Upper lobe of right lung (tissue), 1 donor: ENCODE measurements at places on chromosomes 11 and 22. TPM values are rescaled to one million over a fixed set of nuclear protein-coding genes. Genes with fewer than 3 reads are reported as not detected.
A peak's percentile ranks its signal among the peaks of the same experiment; 100 is the strongest.

Gene PHETA2
- 15.4 TPM for total RNA-seq

DNA sequence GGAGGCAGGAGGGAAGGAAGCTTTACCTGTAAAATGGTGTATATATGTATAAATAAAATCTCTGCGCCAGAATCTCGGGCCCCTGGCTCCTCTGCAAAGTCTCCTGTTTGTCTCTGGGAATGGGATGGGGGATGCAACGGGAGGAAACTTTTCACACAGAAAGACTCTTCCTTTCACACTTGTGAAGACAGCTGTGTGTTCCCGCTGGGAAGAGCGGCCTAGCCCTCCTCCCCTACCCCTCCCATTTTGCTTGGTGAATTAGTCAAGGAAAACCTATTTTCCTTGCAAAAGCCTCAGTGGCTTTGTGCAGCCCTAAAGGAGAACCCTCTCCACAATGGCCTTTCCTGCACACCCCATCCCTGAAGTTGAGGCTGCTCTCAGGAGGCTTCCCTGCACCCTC lies 9.4 kb upstream of the IGF2 start:
- no peak overlapping the region for H3K4me3 ChIP-seq
- DNase-seq = no peak
- H3K36me3 ChIP-seq = no peaks in the 10 kb centered on the region

DNA sequence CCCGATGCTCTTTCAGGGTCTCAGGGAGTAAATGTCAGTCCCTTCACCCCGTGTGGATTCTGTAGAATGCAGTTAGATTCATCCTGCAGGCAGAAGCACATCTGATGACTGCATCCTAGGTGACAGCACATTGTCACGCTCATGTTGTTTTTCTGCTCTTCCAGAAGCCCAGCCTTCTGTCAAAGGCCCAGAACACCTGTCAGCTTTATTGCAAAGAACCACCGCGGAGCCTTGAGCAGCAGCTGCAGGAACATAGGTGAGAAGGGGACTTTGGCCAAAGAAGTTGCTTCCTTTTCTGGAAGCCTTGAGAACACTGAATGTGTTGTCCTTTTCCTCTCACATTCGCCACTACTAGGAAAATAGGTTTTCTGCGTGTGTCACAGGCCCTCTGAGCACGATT lies 43.7 kb downstream of the PPP2R1B start:
- H3K4me3 ChIP-seq = no peak overlapping the region
- no peak overlapping the region for H3K27ac ChIP-seq

DNA sequence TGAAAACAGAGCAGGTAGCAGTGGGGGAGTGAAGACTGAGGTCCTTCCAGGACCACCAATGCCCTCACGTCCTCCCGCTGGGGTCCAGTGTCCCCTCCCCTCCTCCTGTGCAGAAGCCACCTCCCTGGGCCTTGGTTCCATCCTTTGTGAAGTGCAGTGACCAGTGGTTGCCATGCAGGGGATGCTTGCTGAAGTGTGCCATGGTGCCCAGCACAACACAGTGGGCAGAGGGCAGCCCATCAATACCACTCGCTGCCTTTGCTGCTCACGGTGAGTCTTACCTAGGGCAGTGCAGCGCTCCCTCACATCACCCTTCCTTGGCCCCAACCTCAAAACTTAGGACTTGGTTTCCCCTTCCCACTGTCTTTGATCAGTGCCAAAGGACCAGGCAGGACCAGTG lies 12.9 kb downstream of the MYEOV start:
- DNase-seq = peak; percentile 31
- peaks cover 15% of the 10 kb centered on the region for H3K4me1 ChIP-seq
- no peak overlapping the region for H3K27ac ChIP-seq
- no peaks in the 10 kb centered on the region for H3K36me3 ChIP-seq
- no peaks in the 10 kb centered on the region for H3K27me3 ChIP-seq
- H3K4me3 ChIP-seq = no peak overlapping the region

- H3K27me3 ChIP-seq = peaks cover 11% of the 10 kb centered on the region
- peaks cover 48% of the 10 kb centered on the region for H3K36me3 ChIP-seq
- no peak overlapping the region for H3K27ac ChIP-seq
- peaks cover 37% of the 10 kb centered on the region for H3K4me1 ChIP-seq
- H3K4me3 ChIP-seq = no peak overlapping the region
- DNase-seq = no peak
Observed at GRCh38 chr11:61297746-61298145, 2.6 kb upstream of the VWCE start.

DNA sequence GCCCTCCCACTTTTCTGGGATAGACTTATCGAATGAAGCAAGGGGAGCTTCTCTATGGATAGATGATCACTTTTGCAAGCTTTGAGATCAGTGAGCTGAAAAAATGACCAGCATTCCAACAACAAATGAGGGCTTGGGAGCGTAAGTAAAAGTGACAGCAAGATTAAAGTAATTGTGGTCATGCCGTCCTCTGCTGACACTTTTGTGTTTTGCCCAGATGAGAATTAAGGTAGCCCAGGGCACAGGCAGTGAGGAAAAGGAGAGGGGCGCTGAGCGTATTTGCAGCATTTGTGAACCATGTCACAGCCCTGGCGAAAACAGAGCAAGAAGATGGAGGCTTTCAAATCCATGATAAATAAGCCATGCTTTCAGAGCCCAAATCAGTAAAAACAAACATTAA lies 24.6 kb upstream of the TMA7B start:
- H3K27me3 ChIP-seq = peaks cover 51% of the 10 kb centered on the region
- no peaks in the 10 kb centered on the region for H3K36me3 ChIP-seq
- DNase-seq = no peak
- H3K4me1 ChIP-seq = no peaks in the 10 kb centered on the region

GRCh38 chr11:24688981-24689380 lies 192.1 kb downstream of the LUZP2 start:
- no peaks in the 10 kb centered on the region for H3K4me1 ChIP-seq
- no peaks in the 10 kb centered on the region for H3K27me3 ChIP-seq
- H3K27ac ChIP-seq = no peak overlapping the region
- no peaks in the 10 kb centered on the region for H3K36me3 ChIP-seq

DNA sequence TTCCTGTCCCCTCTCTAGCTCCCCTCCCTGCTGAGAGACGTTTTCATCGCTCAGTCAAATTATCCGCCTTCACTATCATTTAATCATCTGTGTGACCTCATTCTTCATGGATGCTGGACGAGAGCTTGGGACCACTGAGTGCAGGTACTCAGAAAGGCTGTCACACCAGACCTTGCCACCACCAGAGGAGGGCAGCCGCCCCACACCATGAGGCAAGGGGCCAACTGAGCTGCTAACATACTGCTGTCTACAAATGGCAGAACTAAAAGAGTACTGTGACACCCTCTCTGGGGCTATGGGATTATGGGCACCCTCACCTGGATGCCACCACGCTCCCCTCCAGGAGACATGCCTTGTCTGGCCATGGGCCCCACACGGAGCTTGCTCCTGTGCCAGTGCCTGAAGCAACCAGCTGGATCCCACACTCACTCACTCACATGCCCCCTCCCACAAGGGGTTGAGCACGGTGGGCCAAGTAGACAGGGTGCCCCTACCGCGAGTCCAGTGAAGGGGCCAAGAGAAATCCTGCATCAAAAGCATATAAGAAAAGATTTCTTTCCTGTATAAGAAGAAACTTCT lies 670.0 kb upstream of the CCDC90B start:
- H3K27me3 ChIP-seq = no peaks in the 10 kb centered on the region
- no peaks in the 10 kb centered on the region for H3K4me1 ChIP-seq
- no peak for DNase-seq
- H3K36me3 ChIP-seq = no peaks in the 10 kb centered on the region

- H3K36me3 ChIP-seq = no peaks in the 10 kb centered on the region
- peak overlapping the region; percentile 63 for H3K27ac ChIP-seq
- H3K27me3 ChIP-seq = no peaks in the 10 kb centered on the region
- no peak overlapping the region for H3K4me3 ChIP-seq
Observed at GRCh38 chr11:73322382-73323306, 14.6 kb downstream of the ARHGEF17 start.

DNA sequence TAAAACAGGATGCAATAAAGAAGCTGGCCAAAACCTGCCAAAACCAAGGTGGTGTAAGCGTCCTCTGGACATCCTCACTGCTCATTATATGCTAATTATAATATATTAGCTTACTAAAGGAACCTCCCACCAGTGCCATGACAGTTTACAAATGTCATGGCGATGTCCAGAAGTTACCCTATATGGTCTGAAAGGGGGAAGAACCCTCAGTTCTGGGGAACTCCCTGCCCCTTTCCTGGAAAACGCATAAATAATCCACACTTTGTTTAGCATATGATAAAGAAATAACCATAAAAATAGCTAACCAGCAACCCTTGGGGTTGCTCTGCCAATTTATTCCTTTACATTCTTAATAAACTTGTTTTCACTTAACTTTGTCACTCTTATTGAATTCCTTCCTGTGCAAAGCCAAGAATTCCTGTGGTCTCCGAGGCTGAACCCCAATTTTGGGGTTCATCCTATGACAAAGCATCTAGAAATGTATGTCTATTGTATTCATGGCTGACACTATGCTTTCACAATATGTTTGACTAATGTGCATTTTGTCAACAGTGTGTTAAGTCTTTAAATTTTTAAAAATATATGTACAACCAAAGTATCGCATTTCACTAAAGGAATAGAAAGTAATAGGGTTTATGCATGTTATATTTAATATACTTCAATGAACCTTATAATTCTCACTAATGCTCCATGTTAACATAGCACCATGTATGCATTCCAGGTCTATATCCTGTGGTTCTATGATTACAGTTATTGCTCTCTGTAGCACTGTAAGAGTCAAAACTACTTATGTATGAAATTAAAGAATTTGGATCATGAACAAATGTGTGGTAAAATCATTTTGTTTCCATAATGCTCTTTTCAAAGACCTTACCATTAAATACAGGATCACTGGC lies 25.1 kb downstream of the LGR4 start:
- no peaks in the 10 kb centered on the region for H3K27me3 ChIP-seq
- no peaks in the 10 kb centered on the region for H3K36me3 ChIP-seq
- no peak overlapping the region for H3K27ac ChIP-seq
- no peaks in the 10 kb centered on the region for H3K4me1 ChIP-seq

- H3K36me3 ChIP-seq = no peaks in the 10 kb centered on the region
- H3K27ac ChIP-seq = no peak overlapping the region
- H3K27me3 ChIP-seq = peaks cover 2% of the 10 kb centered on the region
- H3K4me1 ChIP-seq = no peaks in the 10 kb centered on the region
Observed at GRCh38 chr11:76200006-76200940, 6.0 kb downstream of the WNT11 start.

GRCh38 chr22:29722587-29722986 lies 2.8 kb downstream of the CABP7 start:
- no peak overlapping the region for H3K4me3 ChIP-seq
- no peaks in the 10 kb centered on the region for H3K4me1 ChIP-seq
- peaks cover 44% of the 10 kb centered on the region for H3K27me3 ChIP-seq
- peak; percentile 62 for DNase-seq
- H3K27ac ChIP-seq = no peak overlapping the region
- H3K36me3 ChIP-seq = no peaks in the 10 kb centered on the region

- H3K27ac ChIP-seq = no peak overlapping the region
- DNase-seq = no peak
- no peaks in the 10 kb centered on the region for H3K36me3 ChIP-seq
- H3K27me3 ChIP-seq = no peaks in the 10 kb centered on the region
- H3K4me3 ChIP-seq = no peak overlapping the region
Observed at GRCh38 chr11:12831471-12832202, 157.4 kb downstream of the TEAD1 start.

Gene BACE1-AS
- 8.2 TPM for total RNA-seq

Gene TMEM191C
- total RNA-seq = 4.0 TPM

DNA sequence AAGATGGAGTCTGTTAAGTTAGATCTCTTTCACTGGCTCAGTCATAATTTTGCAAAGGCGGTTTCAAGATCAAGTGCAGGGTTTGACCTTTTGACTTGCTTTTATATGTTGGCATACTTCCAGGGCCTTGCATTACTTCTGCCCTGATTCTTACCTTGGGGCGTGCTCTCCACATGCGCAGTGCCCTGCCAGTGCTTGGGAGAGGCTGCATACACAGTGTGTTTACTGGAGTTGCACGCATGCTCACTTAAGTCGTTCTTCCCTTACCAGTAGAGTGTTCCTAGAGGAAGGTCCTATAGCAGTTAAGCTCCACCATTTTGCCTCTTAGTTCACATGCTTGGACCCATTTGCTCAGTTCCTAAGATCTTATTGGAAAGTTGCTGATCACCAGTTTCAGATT lies 21.0 kb upstream of the TMEM123 start:
- H3K27ac ChIP-seq = no peak overlapping the region
- no peak for DNase-seq
- no peaks in the 10 kb centered on the region for H3K36me3 ChIP-seq

GRCh38 chr11:16169541-16169940 lies 186.8 kb downstream of the SOX6 start:
- no peaks in the 10 kb centered on the region for H3K27me3 ChIP-seq
- no peak overlapping the region for H3K27ac ChIP-seq
- DNase-seq = no peak
- H3K4me1 ChIP-seq = no peaks in the 10 kb centered on the region
- no peaks in the 10 kb centered on the region for H3K36me3 ChIP-seq

- H3K27me3 ChIP-seq = no peaks in the 10 kb centered on the region
- no peaks in the 10 kb centered on the region for H3K4me1 ChIP-seq
- H3K36me3 ChIP-seq = no peaks in the 10 kb centered on the region
- DNase-seq = no peak
Observed at GRCh38 chr22:43078522-43078921, 10.7 kb downstream of the TTLL1 start.

DNA sequence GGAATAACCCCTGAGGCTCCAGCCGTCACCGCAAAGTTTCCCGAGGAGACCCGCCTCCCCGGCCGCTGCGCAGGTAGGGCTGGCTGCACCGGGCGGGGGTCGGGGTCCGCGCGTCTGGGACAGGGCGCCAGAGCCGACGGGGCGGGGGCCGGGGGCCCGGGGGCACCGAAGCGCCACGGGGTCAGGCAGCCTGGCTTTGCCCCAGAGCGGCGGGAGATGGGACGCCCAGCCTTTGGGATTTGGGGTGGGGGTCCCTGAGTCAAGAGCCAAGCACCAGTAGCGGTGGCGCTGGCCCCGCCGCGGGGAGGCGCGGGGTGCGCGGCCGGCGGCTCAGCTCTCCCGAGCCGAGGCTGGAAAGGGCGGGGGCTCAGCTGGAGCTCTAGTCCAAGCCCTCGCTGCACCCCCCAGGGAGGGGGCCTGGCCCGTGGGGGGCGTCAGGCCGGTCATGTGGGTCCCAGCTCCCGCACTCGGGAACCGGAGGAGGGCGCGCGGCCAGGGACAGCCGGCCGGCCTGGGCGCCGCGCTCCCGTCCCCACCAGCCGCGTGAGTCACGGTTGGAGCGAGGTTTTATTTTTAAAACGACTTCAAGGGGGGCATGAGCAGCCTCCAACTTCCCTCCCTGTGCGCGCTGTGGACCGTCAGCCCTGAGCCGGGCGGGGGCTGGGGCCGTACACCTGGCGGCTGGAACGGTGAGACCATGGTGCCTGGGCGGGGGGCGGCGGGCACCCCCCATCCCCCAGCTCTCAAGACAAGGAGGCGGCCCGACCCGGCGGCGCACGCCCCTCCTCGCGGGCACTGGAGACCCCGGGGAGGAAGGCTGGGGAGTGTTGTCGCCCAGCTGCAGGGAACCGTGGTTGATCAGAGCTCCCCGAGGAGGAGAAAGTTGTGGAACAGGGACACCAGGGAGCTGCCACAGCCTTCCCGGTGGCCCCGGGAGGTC lies 626 bp downstream of the FLRT1 start:
- H3K36me3 ChIP-seq = no peaks in the 10 kb centered on the region
- H3K27ac ChIP-seq = no peak overlapping the region
- peak overlapping the region; percentile 32 for H3K4me3 ChIP-seq
- peaks cover 4% of the 10 kb centered on the region for H3K4me1 ChIP-seq
- no peak for DNase-seq

Gene TTC12
- total RNA-seq = 15.3 TPM

GRCh38 chr11:87265132-87265531 lies 227.4 kb downstream of the TMEM135 start:
- H3K4me1 ChIP-seq = no peaks in the 10 kb centered on the region
- no peak overlapping the region for H3K4me3 ChIP-seq
- no peak for DNase-seq
- H3K27me3 ChIP-seq = no peaks in the 10 kb centered on the region
- H3K27ac ChIP-seq = no peak overlapping the region

GRCh38 chr11:10155793-10156490 lies 138.1 kb downstream of the SBF2 start:
- no peaks in the 10 kb centered on the region for H3K27me3 ChIP-seq
- H3K4me1 ChIP-seq = no peaks in the 10 kb centered on the region
- no peaks in the 10 kb centered on the region for H3K36me3 ChIP-seq

Gene MUC6
- total RNA-seq = not detected
